Astrocyte of the spinal cord (primary cell): ENCODE measurements at places on chromosomes 1 and 21.

GRCh38 chr1:145993618-145994390 lies 2.6 kb downstream of the TXNIP start:
- DNase-seq, result no peak

DNA sequence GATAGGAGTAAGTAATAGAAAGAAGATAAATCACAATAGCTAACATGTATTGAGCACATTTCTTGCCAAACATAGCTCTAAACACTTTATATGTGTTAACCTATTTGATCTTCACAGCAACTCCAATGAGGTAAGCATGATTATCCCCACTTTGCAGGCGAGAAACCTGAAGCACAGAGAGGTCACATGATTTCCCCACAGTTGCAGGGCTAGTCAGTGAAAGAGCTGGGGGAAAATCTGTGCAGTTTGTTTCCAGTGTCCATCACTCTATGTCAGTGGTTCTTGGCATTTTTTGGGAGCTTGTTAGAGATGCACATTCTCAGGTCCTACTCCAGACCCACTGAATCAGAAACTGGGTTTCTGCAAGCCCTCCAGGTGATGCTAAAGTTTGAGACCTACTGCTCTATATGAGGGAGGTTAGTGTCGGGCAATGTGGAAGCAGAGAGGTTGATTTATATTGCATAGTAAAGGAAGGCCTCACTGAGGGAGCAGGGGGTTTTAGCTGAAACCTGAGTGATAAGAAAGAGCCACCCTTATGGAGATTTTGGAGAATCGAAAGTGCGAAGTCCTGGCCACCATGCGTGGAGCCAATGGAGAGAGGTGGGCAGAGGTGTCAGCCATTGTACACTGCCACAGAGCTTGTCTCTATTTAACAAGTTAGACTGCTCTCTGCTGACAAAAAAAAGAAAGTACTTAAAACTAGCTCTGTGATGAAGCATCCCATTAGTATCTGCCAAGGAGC lies 20.9 kb downstream of the MCOLN3 start:
- no peak for DNase-seq

DNA sequence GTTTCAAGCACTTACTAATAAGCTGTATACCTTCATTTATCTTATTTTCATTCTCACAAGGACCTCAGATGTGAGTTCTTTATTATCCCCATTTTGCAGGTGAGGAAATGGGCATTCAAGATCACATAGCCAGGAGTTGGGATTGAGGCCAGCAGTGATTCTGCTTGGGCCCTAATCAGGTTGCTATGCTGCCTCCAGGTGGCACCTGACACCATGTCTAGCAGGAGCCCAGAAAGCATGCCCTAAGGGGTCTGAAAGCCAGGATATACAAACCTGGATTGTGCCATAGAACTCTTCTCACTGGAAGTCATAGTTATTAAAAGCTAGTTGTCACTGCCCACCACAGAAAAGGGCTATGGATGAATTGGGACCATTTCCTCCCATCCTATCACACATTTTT lies 61.1 kb downstream of the FYB2 start:
- no peak for DNase-seq

DNA sequence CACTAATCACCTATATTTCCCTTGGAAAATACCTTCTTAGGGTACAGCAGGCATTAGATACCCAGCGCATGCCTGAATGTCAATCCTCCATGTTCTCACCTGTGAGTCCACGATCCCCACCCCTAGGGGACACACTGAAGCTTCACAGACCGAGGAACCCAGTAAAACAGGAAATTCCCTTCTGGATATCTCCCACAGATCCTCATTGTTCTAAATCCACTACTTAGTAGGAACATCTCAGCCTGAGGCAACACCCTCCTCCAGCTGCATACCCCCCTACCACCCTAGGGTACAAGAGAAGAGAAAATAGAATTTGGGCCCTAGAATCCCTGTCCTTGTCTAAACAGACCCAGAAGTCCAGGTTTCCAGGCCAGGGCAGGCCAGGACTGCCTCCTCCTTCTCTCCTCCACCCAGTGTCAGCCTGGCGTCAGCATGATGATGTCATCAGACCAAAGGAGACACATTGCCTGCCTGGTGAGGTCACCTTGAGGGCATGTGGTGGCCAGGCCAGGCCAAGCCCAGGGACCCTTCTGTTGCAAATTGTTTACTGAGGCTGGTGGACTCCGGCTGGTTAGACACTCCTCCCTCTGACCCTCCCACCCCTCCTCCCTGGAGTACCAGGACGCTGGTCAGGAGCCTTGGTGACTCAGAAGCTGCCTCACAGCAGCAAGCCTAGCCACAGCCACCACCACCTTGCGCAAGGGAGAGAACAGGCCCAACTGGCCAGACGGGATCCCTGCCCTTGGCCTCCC lies 6.2 kb downstream of the NECTIN4 start:
- DNase-seq, result peak; percentile 93
